ENCODE measurements at places on chromosomes 6 and 20.

DNA sequence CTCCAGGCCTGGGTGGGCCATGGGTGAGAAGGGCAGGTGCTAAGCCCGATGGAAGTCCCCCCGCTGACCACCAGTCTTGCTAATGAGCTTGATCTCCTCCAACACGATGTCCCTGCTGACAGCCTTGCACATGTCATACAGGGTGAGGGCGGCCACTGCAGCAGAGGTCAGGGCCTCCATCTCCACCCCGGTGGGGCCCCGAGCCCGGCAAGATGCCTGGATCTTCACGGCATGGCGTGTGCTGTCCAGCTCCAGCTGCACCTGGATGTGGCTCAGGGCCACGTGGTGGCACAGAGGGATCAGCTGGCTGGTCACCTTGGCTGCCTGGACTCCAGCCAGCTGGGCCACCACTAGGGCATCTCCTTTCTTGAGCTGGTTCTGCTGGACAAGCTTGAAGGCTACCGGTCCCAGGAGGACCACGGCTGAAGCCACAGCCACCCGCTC is 27.9 kb downstream of the MOCS1 start:
- DNase-seq = no peak

GRCh38 chr20:31790401-31790800 is 28.8 kb upstream of the MYLK2 start:
- DNase-seq = no peak

- no peak for DNase-seq
Measured at GRCh38 chr6:55997223-55997874, 122.0 kb upstream of the BMP5 start.

- peak; percentile 40 for DNase-seq
Measured at GRCh38 chr20:7710440-7710839, 229.8 kb downstream of the HAO1 start.

DNA sequence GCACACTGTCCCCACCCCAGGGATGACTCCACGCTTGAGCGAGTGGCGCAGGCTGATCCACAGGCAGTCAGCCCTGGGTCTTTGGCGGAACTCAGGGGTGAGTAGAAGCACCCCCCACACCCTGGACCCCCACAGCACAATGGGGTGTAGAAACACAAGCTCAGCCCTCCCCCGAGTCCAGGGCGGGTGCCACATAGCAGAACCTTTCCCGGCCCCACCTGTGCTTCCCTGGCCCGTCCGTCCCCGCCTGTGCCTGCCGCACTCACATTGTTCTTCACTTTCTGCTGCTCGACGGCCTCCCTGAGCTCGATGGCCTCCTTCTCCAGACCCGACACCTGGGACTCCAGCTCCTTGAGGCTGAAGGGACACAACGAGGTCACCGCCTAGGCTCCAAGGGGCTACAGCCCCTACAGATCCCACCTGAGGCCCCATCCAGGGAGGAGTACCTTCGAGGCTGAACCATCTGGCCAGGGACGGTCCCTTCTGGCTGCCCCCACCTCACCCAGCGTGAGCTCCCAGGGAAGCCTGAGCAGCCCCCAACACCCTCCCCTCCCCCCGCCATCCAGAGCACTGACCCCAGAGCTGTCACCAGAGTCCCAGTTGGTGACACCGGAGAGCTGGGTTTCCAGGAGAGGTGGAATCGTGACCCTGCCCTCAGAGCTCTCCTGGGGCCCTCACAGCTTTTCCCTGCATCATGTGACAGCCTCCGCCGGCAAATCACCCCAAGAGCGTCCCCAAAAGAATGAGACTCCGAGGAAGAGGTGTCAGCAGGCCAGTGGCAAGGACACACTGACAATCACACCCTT is 55.6 kb downstream of the DSTN start:
- DNase-seq = no peak

DNA sequence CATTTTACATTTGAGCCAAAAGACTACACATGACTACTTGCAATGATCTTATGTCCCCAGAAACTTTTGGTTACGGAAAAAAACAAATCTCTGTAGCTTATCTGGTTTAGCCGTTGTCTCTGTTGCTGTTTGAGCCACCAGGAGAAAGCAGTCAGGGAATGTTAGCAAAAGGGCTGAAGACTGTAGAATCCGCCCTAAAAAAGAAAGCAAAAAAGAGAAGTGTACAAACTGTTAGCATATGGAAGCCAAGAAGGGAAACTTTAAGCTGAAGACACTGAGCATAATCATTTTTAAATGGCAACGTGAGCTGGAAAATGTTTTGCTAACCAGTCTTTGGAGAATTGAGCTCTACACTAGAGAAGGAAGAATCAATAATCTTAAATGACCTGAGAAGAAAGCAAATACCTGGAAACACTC is 69.9 kb upstream of the MYLIP start:
- DNase-seq = no peak

All from NCI-H1930 (cell line).